ENCODE measurements at places on chromosomes 11 and 22.

DNA sequence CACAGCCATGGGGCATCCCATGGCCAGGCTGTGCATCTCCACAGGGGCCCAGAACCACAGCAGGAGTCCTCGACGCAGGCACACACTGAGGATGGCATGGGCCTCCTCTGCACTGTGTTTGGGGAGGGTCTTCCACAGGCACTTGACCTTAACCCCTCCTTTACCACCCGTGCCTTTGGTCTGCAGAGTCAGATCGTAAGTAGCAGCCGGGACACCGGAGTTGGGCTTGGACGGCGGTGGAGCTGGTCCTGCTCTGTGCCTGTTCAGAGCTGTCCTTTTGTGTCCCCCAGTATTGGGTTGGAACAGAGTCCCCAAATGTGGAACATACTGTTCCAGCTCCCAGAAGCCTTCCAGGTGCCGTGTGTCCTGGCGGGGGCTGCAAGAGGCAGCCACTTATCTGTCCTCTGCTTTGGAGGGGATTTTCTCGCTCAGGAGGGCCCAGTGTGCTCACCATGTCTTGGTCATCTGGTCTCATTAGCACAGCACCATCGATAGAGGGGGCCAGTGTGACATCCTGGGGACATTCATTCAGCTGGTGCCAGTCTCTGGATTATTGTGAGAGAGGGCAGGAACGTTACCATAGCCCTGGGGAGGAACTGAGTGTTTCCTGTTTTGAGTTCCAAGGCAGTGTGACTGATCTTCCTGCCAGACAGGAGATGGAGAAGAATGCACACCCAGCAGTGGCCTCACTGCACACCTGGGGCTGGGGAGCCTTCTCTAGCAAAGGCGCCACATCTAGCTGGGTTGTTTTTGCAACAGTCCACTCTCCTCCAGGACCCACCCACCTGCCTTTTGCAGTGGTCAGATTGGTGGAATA is 12.4 kb downstream of the CRELD2 start:
- DNase-seq = peak; percentile 91

DNA sequence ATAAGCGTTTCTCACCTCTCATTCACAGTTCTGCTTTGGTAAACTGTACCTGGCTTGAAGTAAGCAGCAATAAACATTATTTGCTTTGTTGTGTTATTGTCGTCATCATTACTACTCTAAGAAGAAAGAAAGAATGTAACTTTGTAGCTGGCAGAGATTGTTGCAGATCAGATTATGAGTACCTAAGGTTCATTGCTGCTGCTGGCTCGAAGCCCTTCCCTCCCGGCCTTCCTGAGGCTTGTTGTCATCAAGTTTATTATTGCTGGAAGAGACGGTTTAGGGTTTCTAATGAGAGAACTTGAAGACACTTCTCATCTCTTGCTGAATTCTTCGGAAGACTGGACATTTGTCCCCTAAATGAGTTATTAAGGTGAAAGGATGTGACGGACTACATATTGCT is 101.3 kb downstream of the GRAMD1B start:
- no peak for DNase-seq

DNA sequence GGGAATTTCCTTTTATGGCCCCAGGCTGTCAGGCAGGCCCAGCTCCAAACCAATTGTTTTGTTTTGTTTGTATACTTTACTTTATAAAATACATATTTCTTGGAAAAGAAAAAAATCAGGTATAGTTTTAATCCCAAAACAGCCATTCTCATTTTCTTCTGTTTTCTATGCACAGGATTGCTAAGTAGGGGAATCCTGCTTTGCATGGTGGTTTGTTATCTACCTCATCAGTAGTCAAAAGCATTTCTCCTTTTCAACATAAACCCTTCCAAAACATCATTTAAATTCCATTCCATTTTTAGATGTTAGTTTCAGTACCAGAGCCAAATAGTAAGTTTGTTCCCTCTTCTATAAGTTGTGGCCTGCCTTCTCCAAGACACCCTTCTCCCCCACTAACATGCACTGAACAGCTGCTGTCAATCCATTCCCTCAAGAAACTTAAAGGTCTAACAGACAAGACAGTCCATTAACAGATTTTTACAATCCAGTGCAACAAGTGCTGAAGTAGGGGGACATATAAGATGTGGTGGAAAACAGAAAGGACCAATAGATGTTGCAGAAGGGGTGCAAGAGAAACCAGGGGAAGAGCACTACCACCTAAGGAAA is 3.7 kb downstream of the ILK start:
- DNase-seq = no peak

DNA sequence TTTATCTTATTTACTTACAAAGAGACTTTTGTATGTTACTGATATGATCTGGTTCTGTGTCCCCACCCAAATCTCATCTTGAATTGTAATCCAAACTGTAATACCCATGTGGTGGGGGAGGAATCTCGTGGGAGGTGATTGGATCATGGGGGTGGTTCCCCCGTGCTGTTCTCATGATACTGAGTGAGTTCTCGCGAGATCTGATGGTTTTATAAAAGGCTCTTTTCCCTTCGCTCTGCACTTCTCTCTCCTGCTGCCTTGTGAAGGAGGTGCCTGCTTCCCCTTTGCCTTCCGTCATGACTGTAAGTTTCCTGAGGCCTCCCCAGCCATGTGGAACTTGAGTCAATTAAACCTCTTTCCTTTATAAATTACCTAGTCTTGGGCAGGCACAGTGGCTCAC is 42.4 kb upstream of the WNT7B start:
- no peak for DNase-seq

DNA sequence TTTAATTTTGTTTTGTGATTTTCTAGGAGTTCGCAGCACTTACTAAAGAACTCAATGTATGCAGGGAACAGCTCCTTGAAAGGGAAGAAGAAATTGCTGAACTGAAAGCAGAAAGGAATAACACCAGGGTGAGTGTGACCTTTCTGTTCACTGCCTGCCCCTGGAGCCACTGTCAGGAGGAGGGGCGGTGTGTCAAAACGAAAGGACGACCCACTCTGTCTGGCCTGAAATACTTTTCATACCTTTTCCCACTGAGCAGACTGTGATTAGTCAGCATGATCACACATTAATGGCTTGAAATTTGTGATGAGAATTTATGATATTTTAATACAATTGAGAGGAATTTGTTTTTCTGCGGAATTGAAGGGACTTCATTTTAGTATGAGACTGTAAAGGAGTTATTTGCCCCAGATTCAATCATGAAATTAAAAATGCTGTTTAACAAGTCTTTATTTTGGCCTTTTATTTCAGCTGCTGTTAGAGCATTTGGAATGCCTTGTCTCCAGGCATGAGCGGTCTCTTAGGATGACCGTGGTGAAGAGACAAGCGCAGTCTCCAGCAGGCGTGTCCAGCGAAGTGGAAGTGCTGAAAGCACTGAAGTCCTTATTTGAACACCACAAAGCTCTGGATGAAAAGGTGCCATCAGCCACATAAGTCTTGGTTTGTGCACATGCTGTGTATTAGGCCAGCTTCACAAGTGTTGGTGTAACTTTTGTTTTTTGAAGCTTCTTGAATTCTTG is 54.1 kb downstream of the PPFIA1 start:
- DNase-seq = no peak

GRCh38 chr11:61533401-61533800 is 24.9 kb downstream of the LRRC10B start:
- no peak for DNase-seq

GRCh38 chr22:43539572-43540528 is 128.0 kb downstream of the MPPED1 start:
- DNase-seq = no peak

DNA sequence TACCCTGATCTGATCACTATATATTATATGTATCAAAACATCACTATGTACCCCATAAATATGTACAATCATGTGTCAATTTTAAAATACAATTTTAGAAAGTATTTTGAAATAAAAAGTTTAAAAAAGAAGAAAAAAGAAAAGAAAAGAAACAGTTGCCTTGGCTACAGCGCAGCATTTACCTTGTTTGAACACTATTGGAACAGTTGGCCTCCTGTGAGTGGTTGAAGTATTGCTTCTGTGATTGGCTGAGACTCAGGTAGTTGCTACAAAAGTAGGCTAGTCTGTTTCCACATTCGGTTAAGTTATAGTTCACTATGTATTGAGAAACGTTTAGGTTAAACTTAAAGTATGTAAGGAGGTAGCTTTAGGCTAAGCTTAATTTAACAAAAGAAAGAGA is 7.9 kb upstream of the DTX4 start:
- no peak for DNase-seq

Measured in HL-60 (cell line).